ENCODE measurements at places on chromosomes 4 and X.

DNA sequence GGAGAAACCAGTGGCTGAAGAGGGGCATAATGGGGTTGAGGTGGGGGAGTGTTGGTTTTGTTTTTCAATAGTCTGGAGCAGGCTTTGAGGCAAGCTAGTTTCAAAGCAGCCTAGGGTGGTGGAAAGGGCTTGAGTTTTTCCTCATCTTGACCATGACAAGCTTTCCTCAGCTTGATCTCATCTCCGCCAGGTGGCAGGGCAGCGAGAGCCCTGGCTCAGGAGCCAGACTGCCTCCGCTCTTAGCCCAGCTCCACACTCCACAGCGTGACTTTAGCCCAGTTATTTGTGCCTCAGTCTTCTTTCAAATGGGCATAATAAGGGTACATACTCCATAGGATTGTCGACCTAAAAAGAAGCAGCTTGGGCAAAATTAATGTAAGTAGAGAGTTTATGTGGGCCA is 29.9 kb upstream of the SOWAHD start:
- no peak for DNase-seq

GRCh38 chrX:125694171-125694570 is 374.5 kb downstream of the TEX13C start:
- DNase-seq: no peak

DNA sequence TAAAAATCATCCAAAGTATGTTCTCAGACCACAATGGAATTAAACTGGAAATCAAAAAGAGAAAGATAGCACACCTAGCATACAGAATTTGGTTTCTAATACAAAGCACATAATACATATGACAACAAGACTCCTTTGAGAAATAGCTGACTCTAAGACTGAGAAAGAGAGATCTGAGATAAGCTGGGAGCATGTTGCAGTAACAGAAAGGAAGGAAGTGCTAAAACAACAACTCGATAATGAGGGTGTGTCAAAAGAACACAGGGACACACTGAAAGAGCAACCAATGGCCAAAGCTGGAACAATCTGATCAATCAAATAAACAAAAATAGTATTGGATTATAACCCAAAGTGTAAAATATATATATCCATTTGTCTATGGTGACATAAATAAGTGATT is 586.6 kb downstream of the C4orf33 start:
- no peak for DNase-seq

GRCh38 chr4:40401631-40402030 is 66.5 kb downstream of the CHRNA9 start:
- DNase-seq: peak; percentile 87

- DNase-seq: peak; percentile 63
Observed at GRCh38 chrX:102155806-102156179, at the start of gene BEX5. Gene BEX5, minus strand, starts transcription at chrX:102155977. Its CDS starts 1,712 bp downstream, at chrX:102154265.

- no peak for DNase-seq
Observed at GRCh38 chrX:108516184-108516583, 76.5 kb downstream of the COL4A5 start.

GRCh38 chr4:143986180-143986579 is 33.0 kb downstream of the GYPB start:
- DNase-seq: no peak

GRCh38 chrX:92232182-92232581 is 453.0 kb downstream of the PCDH11X start:
- DNase-seq: peak; percentile 0

GRCh38 chrX:10981506-10981905 is 129.6 kb upstream of the HCCS start:
- DNase-seq: no peak

DNA sequence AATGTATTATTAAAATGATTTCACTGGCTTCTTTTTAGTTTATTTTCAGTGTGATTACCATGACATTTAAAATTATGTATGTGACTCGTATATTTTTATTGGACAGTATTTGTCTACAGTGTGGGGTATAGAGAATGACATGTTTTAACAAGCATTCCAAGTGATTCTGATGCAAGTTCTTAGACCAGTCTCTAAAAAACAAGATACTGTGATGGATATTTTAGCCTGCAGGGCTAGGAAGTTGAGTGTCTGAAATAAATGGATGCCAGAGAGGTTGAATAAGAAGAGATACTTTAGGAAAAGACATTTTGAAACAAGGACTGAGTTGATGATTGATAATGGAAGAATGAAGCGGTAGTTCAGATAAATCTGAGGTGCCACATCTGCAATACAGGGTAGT is 3.5 kb upstream of the MAD2L1 start:
- DNase-seq: no peak
